ENCODE measurements at places on chromosomes 1 and 21.

DNA sequence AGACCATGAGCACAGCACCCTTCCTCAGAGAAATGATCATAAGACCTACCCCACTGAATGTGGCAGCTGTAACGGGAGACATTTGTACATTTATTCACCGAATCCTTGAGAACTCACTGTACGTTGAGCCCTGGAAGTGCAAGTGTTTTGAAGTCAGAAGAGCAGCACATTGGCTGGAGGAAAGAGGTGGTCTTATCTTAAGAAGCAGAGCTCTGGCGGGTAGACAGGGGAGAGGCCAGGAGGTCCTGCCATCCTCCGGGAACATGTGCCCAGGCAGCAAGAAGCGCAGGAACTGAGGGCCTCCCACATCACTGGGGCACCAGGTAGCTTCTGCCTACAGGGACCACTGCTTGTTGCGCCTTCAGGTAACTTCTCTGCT is 169.2 kb upstream of the IRF2BP2 start:
- peaks cover under 1% of the 10 kb centered on the region for H3K27me3 ChIP-seq
- DNase-seq = no peak
- H3K36me3 ChIP-seq = peaks cover 4% of the 10 kb centered on the region
- H3K4me3 ChIP-seq = no peak overlapping the region

- H3K4me1 ChIP-seq = no peaks in the 10 kb centered on the region
- no peak overlapping the region for H3K4me3 ChIP-seq
- H3K27ac ChIP-seq = no peak overlapping the region
- DNase-seq = no peak
Observed at GRCh38 chr21:27677546-27677945, 710.7 kb upstream of the ADAMTS5 start.

DNA sequence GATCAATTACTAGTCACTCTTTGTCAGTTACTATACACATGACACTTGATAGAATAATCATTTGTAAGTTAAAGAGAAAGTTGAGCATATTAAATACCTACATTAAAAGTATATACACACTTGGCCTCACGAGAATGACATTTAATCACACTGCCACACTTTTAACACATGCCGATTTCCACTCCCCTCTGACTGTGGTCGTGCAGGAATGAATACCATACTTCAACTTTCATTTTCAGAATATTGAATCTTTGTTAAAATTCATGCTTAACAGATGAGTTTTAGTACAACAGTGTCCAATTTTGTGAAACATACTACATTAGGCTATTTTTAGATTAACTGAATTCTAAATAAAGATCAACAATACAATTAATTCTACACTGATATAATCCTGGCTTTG is 78.2 kb upstream of the SDC3 start:
- peaks cover 22% of the 10 kb centered on the region for H3K4me1 ChIP-seq
- no peak for DNase-seq
- no peak overlapping the region for H3K4me3 ChIP-seq
- no peak overlapping the region for H3K27ac ChIP-seq
- H3K27me3 ChIP-seq = no peaks in the 10 kb centered on the region

GRCh38 chr1:198575292-198575691 is 34.8 kb upstream of the ATP6V1G3 start:
- no peaks in the 10 kb centered on the region for H3K27me3 ChIP-seq
- no peak for DNase-seq
- no peak overlapping the region for H3K4me3 ChIP-seq
- H3K4me1 ChIP-seq = no peaks in the 10 kb centered on the region
- no peak overlapping the region for H3K27ac ChIP-seq

DNA sequence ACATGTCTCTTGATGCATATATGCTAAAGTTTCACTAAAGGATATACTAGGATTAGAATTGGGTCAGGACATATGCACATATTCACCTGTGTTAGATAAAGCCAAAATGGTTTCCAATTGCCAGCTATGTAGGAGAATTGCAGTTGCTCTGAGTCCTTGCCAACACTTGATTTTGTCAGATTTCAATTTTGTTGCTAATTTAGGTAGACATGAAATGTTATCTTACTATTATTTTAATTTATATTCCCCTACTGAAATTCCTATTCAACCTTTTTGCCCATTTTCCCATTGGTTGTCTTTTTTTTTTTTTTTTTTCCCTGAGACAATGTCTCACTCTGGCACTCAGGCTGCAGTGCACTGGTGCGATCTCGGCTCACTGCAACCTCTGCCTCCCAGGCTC is 13.4 kb downstream of the HDAC1 start:
- peaks cover 4% of the 10 kb centered on the region for H3K27me3 ChIP-seq
- peaks cover 18% of the 10 kb centered on the region for H3K4me1 ChIP-seq
- peaks cover 79% of the 10 kb centered on the region for H3K36me3 ChIP-seq

DNA sequence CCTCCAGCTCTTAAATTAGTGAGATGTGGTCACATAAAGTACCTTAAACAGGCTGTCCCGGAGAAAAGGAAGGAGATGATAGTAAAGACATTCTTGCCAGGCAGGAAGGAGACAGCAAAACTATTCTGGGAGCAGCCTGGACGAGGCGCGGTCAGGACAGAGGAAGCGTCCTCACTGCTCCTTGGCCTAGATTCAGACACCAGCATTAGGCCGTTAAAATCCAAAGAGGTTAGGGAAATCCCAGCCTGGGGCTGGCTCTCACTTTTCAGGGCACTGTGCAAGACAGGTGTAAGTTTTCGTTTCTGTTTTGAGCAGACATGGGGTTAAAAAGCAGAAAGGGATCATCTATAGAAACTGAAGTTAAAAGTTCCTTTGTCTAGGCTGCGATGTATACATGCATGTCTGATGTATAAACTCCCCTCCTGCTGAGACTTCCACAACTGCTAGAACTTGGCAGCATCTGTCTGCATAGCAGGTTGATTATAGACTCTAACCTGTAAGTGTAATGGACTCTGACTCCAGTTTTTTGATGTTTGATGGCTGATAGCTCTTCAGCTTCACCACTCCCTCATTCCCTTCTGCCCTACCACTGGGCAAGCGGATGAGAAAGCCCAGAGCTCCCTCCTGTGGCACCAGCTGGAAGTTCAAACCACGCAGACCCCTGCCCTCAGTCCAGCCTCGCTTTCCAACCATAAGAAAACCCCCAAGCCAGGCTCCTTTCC is 21.5 kb downstream of the STPG1 start:
- peak; percentile 81 for DNase-seq
- H3K4me3 ChIP-seq = no peak overlapping the region
- no peak overlapping the region for H3K27ac ChIP-seq

DNA sequence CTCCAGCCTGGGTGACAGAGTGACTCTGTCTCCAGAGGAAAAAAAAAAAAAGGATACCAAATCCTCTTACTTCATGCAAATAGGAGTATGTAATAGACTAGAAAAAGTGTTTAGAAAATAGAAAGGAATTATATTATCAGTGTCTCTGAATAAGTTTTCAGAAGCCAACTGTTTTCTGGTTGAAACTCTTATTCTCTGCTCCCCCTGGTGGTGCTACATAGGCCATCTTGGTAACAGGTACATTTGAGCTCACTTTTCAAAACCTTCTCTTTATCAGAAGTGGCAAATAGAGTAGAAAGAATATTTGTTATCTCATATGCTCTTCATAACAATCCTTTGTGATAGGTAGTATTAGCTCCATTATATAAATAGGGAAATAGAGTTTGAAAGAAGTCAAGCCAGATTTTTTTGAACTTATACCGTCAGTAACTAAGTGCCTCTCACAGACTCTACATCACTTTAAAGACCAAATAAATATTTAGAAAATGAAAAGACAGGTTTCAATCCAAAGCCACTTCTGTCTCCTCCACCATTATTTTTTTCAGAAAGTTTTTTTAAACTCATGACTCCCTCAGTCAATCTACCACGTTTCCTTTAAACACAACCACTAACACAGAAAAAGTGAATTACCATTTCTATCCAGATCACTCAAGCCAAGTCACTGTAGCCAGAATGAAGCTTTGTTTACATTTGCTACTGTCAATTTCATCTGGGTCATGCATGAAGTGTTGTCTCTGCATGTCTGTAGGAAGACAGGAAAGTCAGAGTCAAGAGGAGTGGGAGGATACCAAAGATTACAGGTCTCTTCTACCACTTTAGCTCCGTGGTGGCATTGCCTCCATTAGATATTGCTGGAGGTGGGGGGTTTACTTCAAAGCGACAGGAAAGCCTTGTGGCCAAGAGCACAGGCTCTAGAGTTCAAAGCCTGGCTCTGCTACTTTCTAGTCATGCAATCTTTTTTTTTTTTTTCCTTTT is 45.6 kb downstream of the IL23R start:
- no peaks in the 10 kb centered on the region for H3K36me3 ChIP-seq
- H3K27me3 ChIP-seq = peaks cover 5% of the 10 kb centered on the region
- no peak overlapping the region for H3K4me3 ChIP-seq
- H3K4me1 ChIP-seq = peaks cover 9% of the 10 kb centered on the region

- H3K4me3 ChIP-seq = no peak overlapping the region
- H3K27me3 ChIP-seq = no peaks in the 10 kb centered on the region
- DNase-seq = no peak
- no peaks in the 10 kb centered on the region for H3K4me1 ChIP-seq
- H3K27ac ChIP-seq = no peak overlapping the region
Observed at GRCh38 chr21:21412096-21412495, 413.9 kb downstream of the NCAM2 start.

- H3K4me3 ChIP-seq = no peak overlapping the region
- peaks cover 68% of the 10 kb centered on the region for H3K36me3 ChIP-seq
- no peak for DNase-seq
- peaks cover 4% of the 10 kb centered on the region for H3K4me1 ChIP-seq
- H3K27ac ChIP-seq = no peak overlapping the region
Observed at GRCh38 chr1:212132025-212132424, 96.5 kb downstream of the DTL start.

GRCh38 chr1:180482425-180483275 is 19.7 kb downstream of the ACBD6 start:
- H3K27me3 ChIP-seq = no peaks in the 10 kb centered on the region
- no peaks in the 10 kb centered on the region for H3K4me1 ChIP-seq
- H3K4me3 ChIP-seq = no peak overlapping the region
- peaks cover 28% of the 10 kb centered on the region for H3K36me3 ChIP-seq
- no peak overlapping the region for H3K27ac ChIP-seq

DNA sequence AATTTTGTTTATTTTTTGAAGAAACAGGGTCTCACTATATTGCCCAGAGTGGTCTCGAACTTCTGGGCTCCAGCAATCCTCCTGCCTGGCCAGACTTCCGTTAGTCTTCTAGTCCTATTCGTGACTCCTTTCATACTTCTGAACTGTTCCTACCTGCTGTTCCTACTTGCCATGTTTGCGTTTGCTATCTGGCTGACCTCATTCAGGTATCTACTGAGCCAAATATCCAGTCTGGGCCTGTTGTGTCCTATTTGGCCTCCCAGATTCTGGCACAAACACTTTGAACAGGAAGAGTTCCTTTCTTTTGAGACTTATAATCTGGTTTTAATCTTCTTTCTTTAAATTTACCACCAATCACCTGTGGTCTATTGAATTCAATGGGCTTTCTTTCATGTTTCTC is 6.9 kb upstream of the NR1I3 start:
- no peak overlapping the region for H3K4me3 ChIP-seq
- peaks cover 6% of the 10 kb centered on the region for H3K4me1 ChIP-seq
- H3K36me3 ChIP-seq = no peaks in the 10 kb centered on the region
- no peak overlapping the region for H3K27ac ChIP-seq

DNA sequence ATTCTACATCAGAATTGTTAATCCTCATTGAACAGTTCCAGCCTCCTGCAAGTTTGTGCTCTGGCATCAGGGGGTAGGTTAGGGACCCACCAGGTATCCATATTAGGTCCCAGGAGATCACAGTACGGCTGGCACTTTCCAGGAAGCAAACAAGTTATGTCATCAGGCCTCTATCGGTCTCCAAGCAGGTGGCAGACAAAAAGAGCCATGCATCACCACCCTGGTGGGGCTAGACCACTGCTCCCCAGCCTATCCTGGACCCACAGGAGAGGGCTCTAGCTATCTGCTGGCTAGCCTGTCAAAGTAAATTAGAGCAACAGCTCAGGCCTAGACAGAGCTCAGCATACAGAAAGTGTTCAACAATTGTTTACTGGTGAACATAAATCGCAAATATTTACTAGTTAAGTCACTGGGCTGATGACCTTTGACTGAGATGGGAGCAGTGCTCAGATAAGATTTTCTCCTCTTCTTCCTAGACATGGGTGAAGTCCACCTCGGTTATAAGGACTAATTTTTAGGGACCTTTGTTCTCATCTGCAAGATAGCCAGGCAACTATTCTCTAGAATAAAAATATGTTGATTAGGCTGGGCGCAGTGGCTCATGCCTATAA is 6.4 kb downstream of the NUAK2 start:
- H3K27ac ChIP-seq = peak overlapping the region; percentile 99
- DNase-seq = no peak
- H3K27me3 ChIP-seq = no peaks in the 10 kb centered on the region
- no peak overlapping the region for H3K4me3 ChIP-seq

DNA sequence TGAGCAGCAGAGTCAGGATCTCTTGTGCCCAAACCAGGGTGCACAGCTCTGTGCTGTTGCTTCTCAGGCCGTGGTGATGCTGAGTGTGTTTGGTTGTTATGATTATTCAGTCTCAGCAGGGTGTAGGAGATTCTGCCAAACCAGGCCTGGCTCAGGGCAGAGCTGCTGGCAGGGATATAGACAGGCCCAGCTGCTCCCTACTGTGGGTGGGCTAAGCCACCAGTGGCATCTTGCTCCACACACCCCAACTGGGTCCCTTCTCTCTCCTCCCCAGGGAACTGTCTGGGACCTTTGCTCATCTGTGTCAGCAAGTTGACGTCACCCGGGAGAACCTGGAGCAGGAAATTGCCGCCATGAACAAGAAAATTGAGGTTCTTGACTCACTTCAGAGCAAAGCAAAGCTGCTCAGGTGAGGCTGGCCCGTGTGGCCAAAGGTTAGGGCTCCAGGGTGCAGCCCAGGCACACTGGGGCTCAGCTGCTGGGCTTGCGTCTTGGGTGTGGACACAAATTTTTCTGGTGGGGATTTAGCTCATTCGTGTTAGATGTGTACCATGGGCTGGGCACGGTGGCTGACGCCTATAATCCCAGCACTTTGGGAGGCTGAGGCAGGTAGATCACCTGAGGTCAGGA is 9.9 kb upstream of the MIIP start:
- no peak for DNase-seq
- H3K4me1 ChIP-seq = peaks cover 12% of the 10 kb centered on the region
- no peak overlapping the region for H3K27ac ChIP-seq
- no peak overlapping the region for H3K4me3 ChIP-seq

- DNase-seq = no peak
- no peak overlapping the region for H3K27ac ChIP-seq
- H3K36me3 ChIP-seq = peaks cover 56% of the 10 kb centered on the region
- no peaks in the 10 kb centered on the region for H3K27me3 ChIP-seq
- H3K4me3 ChIP-seq = no peak overlapping the region
Observed at GRCh38 chr1:246647513-246647912, 76.7 kb upstream of the SCCPDH start.

GRCh38 chr1:180071759-180072158 is 82.9 kb upstream of the QSOX1 start:
- no peak for DNase-seq
- H3K36me3 ChIP-seq = peaks cover 64% of the 10 kb centered on the region
- no peak overlapping the region for H3K27ac ChIP-seq
- H3K27me3 ChIP-seq = no peaks in the 10 kb centered on the region
- H3K4me3 ChIP-seq = no peak overlapping the region

DNA sequence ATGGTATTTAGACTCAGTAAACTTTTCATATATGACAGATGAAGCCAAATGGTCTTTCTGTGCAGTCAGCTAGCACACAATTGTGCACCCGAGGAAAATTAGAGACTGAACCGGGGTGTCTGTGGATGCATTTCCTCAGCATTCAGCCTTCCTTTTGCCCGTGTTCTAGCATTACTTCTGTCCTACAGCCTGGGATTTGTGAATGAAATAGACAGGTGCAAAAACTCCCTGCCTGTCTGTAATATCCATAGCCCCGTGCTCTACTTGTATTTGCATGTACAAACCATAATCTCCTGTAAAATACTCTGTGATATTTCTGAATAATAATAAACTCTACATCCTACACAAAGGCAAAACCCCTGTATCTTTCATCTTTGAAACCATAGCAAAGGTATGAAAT is 64.8 kb upstream of the LGALS8 start:
- no peak overlapping the region for H3K4me3 ChIP-seq
- H3K27me3 ChIP-seq = peaks cover 33% of the 10 kb centered on the region
- no peak overlapping the region for H3K27ac ChIP-seq
- H3K4me1 ChIP-seq = peaks cover 13% of the 10 kb centered on the region
- DNase-seq = no peak
- peaks cover 28% of the 10 kb centered on the region for H3K36me3 ChIP-seq

Measured in nephron progenitor cell (in vitro differentiated cells).